ENCODE measurements at places on chromosomes 5 and 9. TPM values are rescaled to one million over a fixed set of nuclear protein-coding genes. Genes with fewer than 3 reads are reported as not detected.
A peak's percentile ranks its signal among the peaks of the same experiment; 100 is the strongest.

The IFNA2 gene
- not detected for total RNA-seq

The STOML2 gene
- 132 TPM for total RNA-seq

The DAB2IP gene
- total RNA-seq = 50.7 TPM

The SVEP1 gene
- 8.8 TPM for total RNA-seq

The GRIA1 gene
- 0.14 TPM for total RNA-seq

The NME5 gene
- 4.7 TPM for total RNA-seq

The OR1Q1 gene
- total RNA-seq = not detected

GRCh38 chr5:103258957-103259704 lies 568 bp downstream of the MACIR start:
- H3K4me1 ChIP-seq = peaks cover 49% of the 10 kb centered on the region
- H3K36me3 ChIP-seq = no peaks in the 10 kb centered on the region
- no peaks in the 10 kb centered on the region for H3K27me3 ChIP-seq
- H3K4me3 ChIP-seq = peak overlapping the region; percentile 96
- H3K27ac ChIP-seq = peak overlapping the region; percentile 92

GRCh38 chr5:108271127-108271526 lies 110.8 kb downstream of the FBXL17 start:
- H3K36me3 ChIP-seq = no peaks in the 10 kb centered on the region
- no peak overlapping the region for H3K4me3 ChIP-seq
- DNase-seq = no peak
- H3K27me3 ChIP-seq = no peaks in the 10 kb centered on the region
- H3K4me1 ChIP-seq = no peaks in the 10 kb centered on the region
- no peak overlapping the region for H3K27ac ChIP-seq

GRCh38 chr5:96426831-96427230 lies 6.2 kb downstream of the PCSK1 start:
- DNase-seq = no peak
- no peak overlapping the region for H3K4me3 ChIP-seq
- no peaks in the 10 kb centered on the region for H3K36me3 ChIP-seq
- peaks cover 13% of the 10 kb centered on the region for H3K4me1 ChIP-seq
- no peak overlapping the region for H3K27ac ChIP-seq

GRCh38 chr5:165616490-165617405 lies 2111.3 kb downstream of the MAT2B start:
- no peak for DNase-seq
- no peaks in the 10 kb centered on the region for H3K27me3 ChIP-seq
- H3K27ac ChIP-seq = no peak overlapping the region
- H3K4me1 ChIP-seq = no peaks in the 10 kb centered on the region
- no peaks in the 10 kb centered on the region for H3K36me3 ChIP-seq

DNA sequence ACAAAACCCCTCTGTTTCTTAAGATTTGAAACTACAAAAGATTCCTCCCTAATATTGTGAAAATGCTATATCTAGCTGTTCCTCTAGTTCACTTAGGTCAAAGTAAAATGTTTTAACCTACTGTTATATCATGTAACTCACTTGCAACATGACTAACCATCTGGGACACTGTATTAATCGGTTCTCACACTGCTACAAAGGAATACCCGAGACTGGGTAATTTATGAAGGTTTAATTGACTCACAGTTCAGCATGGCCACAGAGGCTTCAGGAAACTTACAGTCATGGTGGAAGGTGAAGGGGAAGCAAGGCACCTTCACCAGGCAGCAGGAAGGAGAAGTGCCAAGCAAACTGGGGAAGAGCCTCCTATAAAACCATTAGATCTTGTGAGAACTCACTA lies 34.7 kb downstream of the DIMT1 start:
- H3K4me3 ChIP-seq = no peak overlapping the region
- DNase-seq = no peak
- H3K27me3 ChIP-seq = no peaks in the 10 kb centered on the region
- no peaks in the 10 kb centered on the region for H3K4me1 ChIP-seq
- no peak overlapping the region for H3K27ac ChIP-seq

- H3K4me1 ChIP-seq = no peaks in the 10 kb centered on the region
- H3K4me3 ChIP-seq = no peak overlapping the region
- no peaks in the 10 kb centered on the region for H3K36me3 ChIP-seq
- DNase-seq = no peak
These were observed 22.8 kb upstream of the ERBIN start for GRCh38 chr5:65903581-65903980.

DNA sequence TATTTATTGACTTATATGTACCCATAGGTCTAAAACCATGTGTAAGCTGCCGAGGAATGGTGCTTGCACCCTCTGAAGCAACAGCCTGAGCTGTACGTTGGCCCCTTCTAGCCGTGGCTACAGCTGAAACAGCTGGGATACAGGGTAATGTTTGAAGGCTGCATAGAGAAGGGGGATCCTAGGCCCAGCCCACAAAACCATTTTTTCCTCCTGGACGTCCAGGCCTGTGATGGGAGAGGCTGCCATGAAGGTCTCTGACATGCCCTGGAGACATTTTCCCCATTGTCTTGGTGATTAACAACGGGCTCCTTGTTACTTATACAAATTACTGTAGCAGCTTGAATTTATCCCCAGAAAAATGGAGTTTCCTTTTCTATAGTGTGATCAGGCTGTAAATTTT lies 244.7 kb downstream of the COMMD10 start:
- peaks cover 47% of the 10 kb centered on the region for H3K36me3 ChIP-seq
- DNase-seq = no peak
- H3K4me1 ChIP-seq = no peaks in the 10 kb centered on the region
- no peaks in the 10 kb centered on the region for H3K27me3 ChIP-seq
- no peak overlapping the region for H3K27ac ChIP-seq

DNA sequence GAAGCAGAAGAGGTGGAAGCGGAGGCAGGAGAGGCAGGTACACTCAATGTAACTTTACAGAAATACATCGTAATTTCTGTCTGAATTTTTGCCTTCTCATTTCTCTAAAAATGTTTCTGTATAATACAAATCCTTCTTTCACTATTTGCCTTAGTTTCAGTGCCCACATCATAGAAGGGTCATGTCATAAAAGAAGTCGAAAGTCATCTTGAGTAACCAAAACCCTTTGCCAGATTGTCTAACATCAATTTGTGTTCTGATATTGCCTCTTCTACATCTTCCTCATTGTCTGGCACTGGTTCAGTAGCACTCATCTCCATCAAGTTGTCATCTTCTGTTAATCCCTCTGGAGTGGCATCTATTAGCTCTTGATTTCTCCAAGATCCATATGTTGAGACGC lies 6.2 kb upstream of the CYFIP2 start:
- peaks cover 4% of the 10 kb centered on the region for H3K27me3 ChIP-seq
- H3K36me3 ChIP-seq = no peaks in the 10 kb centered on the region

DNA sequence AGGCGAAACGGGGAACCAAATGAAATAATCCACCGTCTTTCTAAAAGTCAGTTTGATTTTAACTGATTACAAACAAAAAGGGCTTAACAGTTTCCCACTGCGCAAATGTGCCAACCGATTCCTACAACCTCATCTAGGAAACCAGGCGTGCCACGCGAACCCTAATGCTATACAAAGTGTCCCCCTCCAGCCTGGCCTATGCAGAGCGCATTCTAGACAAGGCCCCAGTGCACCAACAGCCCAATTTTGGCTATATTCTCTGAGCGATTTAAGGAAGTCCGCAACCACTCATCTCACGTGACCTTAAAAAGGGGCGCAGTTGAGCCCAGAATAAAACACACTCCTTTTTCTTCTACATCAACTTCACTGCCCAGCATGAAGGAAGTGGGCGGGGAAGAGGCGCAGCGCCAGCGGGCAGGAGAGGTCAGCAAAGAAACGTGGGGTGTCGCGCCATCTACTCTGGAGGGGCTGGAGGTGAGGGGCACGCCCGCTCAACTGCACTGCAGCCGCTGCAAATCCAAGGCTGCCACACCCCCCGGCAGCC lies 779 bp downstream of the FAM13B start:
- H3K4me1 ChIP-seq = peaks cover 75% of the 10 kb centered on the region
- peak overlapping the region; percentile 78 for H3K4me3 ChIP-seq
- DNase-seq = peak; percentile 70
- H3K36me3 ChIP-seq = no peaks in the 10 kb centered on the region

GRCh38 chr5:64160201-64160600 lies 5.4 kb upstream of the RNF180 start:
- peaks cover 12% of the 10 kb centered on the region for H3K4me1 ChIP-seq
- H3K36me3 ChIP-seq = no peaks in the 10 kb centered on the region
- no peaks in the 10 kb centered on the region for H3K27me3 ChIP-seq
- no peak overlapping the region for H3K27ac ChIP-seq

- H3K27ac ChIP-seq = no peak overlapping the region
- H3K4me3 ChIP-seq = no peak overlapping the region
- H3K4me1 ChIP-seq = peaks cover 4% of the 10 kb centered on the region
- peaks cover 65% of the 10 kb centered on the region for H3K36me3 ChIP-seq
- H3K27me3 ChIP-seq = no peaks in the 10 kb centered on the region
These were observed 115.2 kb downstream of the CPLANE1 start for GRCh38 chr5:37133939-37134338.

GRCh38 chr5:54743581-54743980 lies 226.0 kb downstream of the SNX18 start:
- H3K4me1 ChIP-seq = peaks cover 22% of the 10 kb centered on the region
- H3K27ac ChIP-seq = peak overlapping the region; percentile 62
- H3K36me3 ChIP-seq = no peaks in the 10 kb centered on the region
- H3K4me3 ChIP-seq = no peak overlapping the region

DNA sequence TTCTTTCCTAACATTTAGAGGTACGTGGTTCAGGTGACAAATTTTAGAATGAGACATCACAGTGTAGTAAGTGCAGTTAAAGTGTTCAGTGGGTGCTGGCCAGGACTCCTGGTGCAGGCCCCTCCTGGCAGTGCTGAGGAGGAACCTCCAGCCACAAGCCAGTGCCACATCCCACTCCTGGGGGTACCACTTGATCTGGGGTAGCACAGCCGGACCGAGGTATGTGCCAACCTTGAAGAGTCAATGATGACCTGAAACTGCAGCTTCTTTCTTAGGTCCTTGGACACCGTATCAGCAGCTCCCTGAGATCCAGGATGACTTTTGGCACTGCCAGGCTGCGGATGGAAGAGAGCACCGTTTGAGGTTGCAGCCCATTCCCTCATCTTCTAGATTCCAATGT lies 310.4 kb upstream of the IRX4 start:
- no peaks in the 10 kb centered on the region for H3K4me1 ChIP-seq
- H3K4me3 ChIP-seq = no peak overlapping the region
- H3K27me3 ChIP-seq = peaks cover 55% of the 10 kb centered on the region
- H3K27ac ChIP-seq = no peak overlapping the region

- H3K4me3 ChIP-seq = no peak overlapping the region
- H3K4me1 ChIP-seq = no peaks in the 10 kb centered on the region
- no peak for DNase-seq
- no peak overlapping the region for H3K27ac ChIP-seq
- H3K27me3 ChIP-seq = no peaks in the 10 kb centered on the region
These were observed 10.1 kb upstream of the GRIA1 start for GRCh38 chr5:153480401-153480800.

DNA sequence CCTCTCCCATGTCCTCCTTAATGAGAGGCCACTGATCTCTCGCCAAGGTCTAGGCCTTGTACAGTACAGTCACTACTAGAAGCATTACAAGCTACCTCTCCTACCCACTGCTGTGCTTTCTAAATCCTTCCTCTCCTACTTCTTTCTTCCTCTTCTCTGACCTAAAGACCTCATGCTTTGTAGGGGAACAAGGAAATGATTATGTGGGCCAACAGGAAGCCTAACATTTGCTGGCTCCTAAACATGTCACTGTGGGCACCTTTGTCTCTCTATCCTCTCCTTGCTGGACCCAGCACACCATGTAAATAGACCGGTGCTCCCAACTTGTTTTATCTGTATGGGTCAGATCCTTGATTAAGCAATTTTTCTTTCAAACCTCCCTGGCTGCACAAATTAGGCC lies 16.7 kb downstream of the SLC28A3 start:
- H3K4me1 ChIP-seq = no peaks in the 10 kb centered on the region
- no peak for DNase-seq
- no peaks in the 10 kb centered on the region for H3K27me3 ChIP-seq
- no peak overlapping the region for H3K27ac ChIP-seq
- H3K36me3 ChIP-seq = no peaks in the 10 kb centered on the region

DNA sequence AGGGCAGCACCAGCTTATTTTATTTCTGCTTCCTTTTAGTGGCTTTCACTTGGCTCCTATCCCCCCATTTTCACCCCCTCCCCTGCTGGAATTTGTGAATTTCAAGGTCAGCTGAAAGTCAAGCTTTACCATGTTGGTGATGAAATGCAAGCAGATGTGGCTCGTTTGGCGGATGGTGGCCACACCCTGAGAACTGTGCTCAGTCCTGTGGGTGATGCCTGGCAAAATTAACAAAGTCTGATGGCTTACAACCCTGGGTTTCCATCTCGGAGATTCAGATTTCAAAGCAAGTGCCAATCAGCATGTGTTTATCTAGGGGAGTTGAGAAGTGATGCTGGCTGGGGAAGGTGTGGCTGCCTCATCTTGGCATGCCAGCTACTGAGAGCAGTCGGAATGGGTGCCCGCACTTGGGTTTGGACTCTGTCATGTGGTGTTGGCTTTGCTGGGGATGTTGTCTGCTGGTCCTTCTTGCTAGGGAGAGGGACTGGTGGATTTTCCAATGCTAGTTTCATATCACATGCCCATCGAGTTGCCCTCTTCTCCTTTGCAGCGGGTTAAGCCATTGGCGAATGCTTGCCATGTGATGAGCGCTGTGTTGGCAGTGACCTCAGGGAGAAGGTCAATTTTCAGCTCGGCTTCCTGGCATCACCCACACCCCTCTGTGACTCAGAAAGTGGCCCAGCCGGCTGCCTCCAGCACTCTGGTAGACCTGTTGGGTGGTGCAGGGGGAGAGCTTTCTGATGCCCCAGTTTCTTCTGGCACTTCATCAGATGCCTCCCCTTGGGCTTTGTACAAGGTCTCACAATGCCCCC lies 77.0 kb upstream of the PITX1 start:
- no peak overlapping the region for H3K4me3 ChIP-seq
- DNase-seq = no peak
- peaks cover 62% of the 10 kb centered on the region for H3K27me3 ChIP-seq
- no peaks in the 10 kb centered on the region for H3K36me3 ChIP-seq
- H3K27ac ChIP-seq = no peak overlapping the region

DNA sequence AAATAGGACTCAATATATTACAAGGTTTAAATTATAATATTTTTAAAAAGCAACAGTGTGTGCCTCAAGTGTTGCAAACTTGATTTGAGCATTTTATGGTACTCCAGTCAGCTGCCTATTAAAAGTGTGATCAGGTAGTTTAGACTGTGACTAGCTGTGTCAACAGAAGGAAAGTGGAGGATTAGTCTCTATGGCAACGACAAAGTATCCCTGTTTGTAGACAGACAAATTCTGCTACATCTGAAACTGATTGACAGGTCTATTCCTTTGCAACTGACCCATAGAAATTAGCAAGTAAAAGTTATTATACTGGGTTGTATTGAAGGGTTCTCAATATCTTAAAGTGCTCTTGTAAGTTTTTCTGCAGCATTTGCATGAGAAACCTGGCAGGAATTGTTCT lies 249.8 kb upstream of the ARRDC3 start:
- no peaks in the 10 kb centered on the region for H3K4me1 ChIP-seq
- no peaks in the 10 kb centered on the region for H3K36me3 ChIP-seq
- no peak overlapping the region for H3K27ac ChIP-seq
- H3K4me3 ChIP-seq = no peak overlapping the region

- no peak overlapping the region for H3K4me3 ChIP-seq
- peaks cover 14% of the 10 kb centered on the region for H3K4me1 ChIP-seq
- H3K27ac ChIP-seq = no peak overlapping the region
- DNase-seq = no peak
- no peaks in the 10 kb centered on the region for H3K27me3 ChIP-seq
These were observed 38.9 kb downstream of the ACO1 start for GRCh38 chr9:32423371-32423770.

GRCh38 chr9:134449180-134449916 lies 123.1 kb downstream of the RXRA start:
- no peak overlapping the region for H3K27ac ChIP-seq
- peaks cover 5% of the 10 kb centered on the region for H3K27me3 ChIP-seq
- no peaks in the 10 kb centered on the region for H3K36me3 ChIP-seq
- peak; percentile 92 for DNase-seq

GRCh38 chr9:101907466-101907865 lies 169.0 kb upstream of the GRIN3A start:
- no peak overlapping the region for H3K4me3 ChIP-seq
- no peak overlapping the region for H3K27ac ChIP-seq
- H3K36me3 ChIP-seq = no peaks in the 10 kb centered on the region
- no peak for DNase-seq
- no peaks in the 10 kb centered on the region for H3K4me1 ChIP-seq

Measured in left ventricle myocardium inferior (tissue), 1 donor.